ENCODE measurements at places on chromosomes 2 and 18. TPM values are rescaled to one million over a fixed set of nuclear protein-coding genes. Genes with fewer than 3 reads are reported as not detected.
A peak's percentile ranks its signal among the peaks of the same experiment; 100 is the strongest.

GRCh38 chr18:79519751-79520477, 124.2 kb downstream of the NFATC1 start:
- H3K36me3 ChIP-seq, result no peaks in the 10 kb centered on the region
- DNase-seq, result no peak
- H3K27ac ChIP-seq, result no peak overlapping the region
- no peaks in the 10 kb centered on the region for H3K4me1 ChIP-seq
- no peak overlapping the region for H3K4me3 ChIP-seq

DNA sequence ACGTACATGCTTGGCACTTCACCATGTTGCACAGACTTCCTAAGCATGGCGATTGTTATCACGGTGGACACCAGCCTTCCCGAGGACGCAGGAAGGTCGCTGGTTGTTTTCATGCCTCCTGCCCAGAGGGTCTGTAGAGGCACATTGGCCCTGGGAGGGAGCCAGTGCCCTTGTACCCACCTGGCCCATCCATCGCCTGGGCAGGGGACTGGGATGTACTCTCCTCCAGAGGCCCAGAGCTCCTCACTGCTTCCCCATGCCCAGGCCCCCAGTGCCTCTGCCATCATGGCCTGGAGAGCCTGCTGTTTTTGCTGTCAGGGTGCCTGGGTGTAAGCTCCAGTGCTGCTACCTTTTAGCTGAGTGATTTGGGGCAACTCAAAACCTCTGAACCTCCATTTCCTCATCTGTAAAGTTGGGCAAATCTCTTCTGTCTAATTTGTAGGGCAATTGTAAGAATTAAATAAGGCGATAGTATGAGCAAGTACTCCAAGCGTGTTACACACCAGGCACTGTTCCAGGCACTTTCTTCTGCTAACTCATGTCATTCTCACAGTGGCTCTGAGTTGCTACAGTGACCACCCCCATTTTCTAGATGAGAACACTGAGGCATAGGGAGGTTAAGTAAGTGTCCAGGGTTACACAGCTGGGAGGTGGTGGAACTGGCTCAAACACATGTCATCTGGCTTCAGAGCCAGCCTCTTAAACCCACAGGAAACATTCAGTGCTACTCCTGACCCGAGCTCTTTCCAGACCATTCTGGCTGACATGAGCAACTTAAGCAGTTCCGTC, 45.3 kb downstream of the GREB1 start:
- no peaks in the 10 kb centered on the region for H3K27me3 ChIP-seq
- H3K4me1 ChIP-seq, result peaks cover 3% of the 10 kb centered on the region
- H3K4me3 ChIP-seq, result no peak overlapping the region
- DNase-seq, result no peak
- H3K36me3 ChIP-seq, result no peaks in the 10 kb centered on the region
- no peak overlapping the region for H3K27ac ChIP-seq

GRCh38 chr2:239349453-239350135, 51.2 kb downstream of the HDAC4 start:
- H3K4me1 ChIP-seq, result no peaks in the 10 kb centered on the region
- no peak overlapping the region for H3K27ac ChIP-seq
- DNase-seq, result no peak
- no peak overlapping the region for H3K4me3 ChIP-seq
- H3K27me3 ChIP-seq, result no peaks in the 10 kb centered on the region

- no peaks in the 10 kb centered on the region for H3K36me3 ChIP-seq
- no peak overlapping the region for H3K4me3 ChIP-seq
- no peaks in the 10 kb centered on the region for H3K27me3 ChIP-seq
- H3K4me1 ChIP-seq, result no peaks in the 10 kb centered on the region
- no peak overlapping the region for H3K27ac ChIP-seq
Observed at GRCh38 chr2:166765141-166765540, 123.1 kb upstream of the XIRP2 start.

DNA sequence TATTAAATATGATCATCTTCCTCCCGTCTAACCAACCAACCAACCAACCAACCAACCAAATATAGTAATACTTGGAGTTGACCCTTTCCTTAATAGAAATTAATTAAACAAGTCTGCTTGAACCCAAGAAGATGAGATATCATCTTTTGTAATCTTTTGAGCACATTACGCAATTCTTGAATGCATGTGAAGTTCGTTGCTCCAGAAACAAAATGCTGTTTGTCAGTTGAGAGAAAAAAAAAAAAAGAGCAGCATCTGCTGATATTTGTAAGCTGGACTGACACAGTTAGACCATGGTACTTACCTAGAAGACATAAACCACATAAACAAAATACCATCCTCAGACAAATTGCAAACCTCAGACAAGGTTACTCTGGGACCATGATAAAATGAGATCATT, 9.2 kb upstream of the SERPINB2 start:
- H3K4me1 ChIP-seq, result peaks cover 13% of the 10 kb centered on the region
- H3K27ac ChIP-seq, result no peak overlapping the region
- no peak overlapping the region for H3K4me3 ChIP-seq
- H3K36me3 ChIP-seq, result no peaks in the 10 kb centered on the region
- H3K27me3 ChIP-seq, result no peaks in the 10 kb centered on the region

- no peak overlapping the region for H3K27ac ChIP-seq
- H3K4me3 ChIP-seq, result no peak overlapping the region
- H3K36me3 ChIP-seq, result no peaks in the 10 kb centered on the region
- DNase-seq, result peak; percentile 57
- no peaks in the 10 kb centered on the region for H3K27me3 ChIP-seq
Observed at GRCh38 chr2:1134629-1135028, 184.0 kb downstream of the SNTG2 start.

GRCh38 chr2:65786007-65786717, 353.8 kb upstream of the SPRED2 start:
- H3K4me1 ChIP-seq, result no peaks in the 10 kb centered on the region
- H3K27me3 ChIP-seq, result no peaks in the 10 kb centered on the region
- no peak overlapping the region for H3K27ac ChIP-seq
- no peak overlapping the region for H3K4me3 ChIP-seq

DNA sequence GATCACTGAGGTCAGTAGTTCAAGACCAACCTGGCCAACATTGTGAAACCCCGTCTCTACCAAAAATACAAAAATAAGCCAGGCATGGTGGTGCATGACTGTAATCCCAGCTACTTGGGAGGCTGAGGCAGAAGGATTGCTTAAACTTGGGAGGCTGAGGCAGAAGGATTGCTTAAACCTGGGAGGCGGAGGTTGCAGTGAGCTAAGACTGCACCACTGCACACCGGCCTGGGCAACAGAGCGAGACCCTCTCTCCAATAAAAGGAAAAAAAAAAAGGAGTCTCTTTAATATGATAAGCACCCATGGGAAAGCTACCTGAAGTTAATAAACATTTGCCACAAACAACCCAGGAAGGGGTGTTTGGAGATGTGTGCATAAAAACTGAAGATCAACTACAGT, 2.6 kb downstream of the STRN start:
- no peak overlapping the region for H3K4me3 ChIP-seq
- no peaks in the 10 kb centered on the region for H3K27me3 ChIP-seq
- no peak overlapping the region for H3K27ac ChIP-seq
- peaks cover 17% of the 10 kb centered on the region for H3K4me1 ChIP-seq

- DNase-seq, result no peak
- no peak overlapping the region for H3K4me3 ChIP-seq
- H3K27me3 ChIP-seq, result peaks cover 11% of the 10 kb centered on the region
- H3K27ac ChIP-seq, result no peak overlapping the region
- no peaks in the 10 kb centered on the region for H3K36me3 ChIP-seq
Observed at GRCh38 chr2:176652300-176653182, 383.3 kb downstream of the MTX2 start.

DNA sequence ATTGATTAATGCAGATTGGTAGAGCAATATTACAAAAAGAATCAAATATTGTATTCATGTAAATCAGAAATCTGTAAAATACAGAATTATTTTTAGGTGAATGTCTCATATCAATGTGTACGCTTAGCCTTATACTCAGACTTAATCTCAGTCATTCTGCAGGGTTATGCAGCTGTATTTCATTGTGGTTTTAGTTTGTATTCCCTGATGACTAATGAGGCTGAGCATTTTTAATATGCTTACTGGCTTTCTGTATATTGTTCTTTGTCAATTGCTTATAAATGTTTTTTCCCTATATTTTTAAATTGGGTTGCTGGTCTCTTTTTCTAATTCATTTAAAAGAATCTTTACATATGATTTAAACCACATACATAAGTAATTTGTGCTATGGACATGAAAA, 50.1 kb downstream of the CDH19 start:
- no peaks in the 10 kb centered on the region for H3K27me3 ChIP-seq
- DNase-seq, result no peak
- H3K27ac ChIP-seq, result no peak overlapping the region
- no peak overlapping the region for H3K4me3 ChIP-seq
- no peaks in the 10 kb centered on the region for H3K36me3 ChIP-seq

DNA sequence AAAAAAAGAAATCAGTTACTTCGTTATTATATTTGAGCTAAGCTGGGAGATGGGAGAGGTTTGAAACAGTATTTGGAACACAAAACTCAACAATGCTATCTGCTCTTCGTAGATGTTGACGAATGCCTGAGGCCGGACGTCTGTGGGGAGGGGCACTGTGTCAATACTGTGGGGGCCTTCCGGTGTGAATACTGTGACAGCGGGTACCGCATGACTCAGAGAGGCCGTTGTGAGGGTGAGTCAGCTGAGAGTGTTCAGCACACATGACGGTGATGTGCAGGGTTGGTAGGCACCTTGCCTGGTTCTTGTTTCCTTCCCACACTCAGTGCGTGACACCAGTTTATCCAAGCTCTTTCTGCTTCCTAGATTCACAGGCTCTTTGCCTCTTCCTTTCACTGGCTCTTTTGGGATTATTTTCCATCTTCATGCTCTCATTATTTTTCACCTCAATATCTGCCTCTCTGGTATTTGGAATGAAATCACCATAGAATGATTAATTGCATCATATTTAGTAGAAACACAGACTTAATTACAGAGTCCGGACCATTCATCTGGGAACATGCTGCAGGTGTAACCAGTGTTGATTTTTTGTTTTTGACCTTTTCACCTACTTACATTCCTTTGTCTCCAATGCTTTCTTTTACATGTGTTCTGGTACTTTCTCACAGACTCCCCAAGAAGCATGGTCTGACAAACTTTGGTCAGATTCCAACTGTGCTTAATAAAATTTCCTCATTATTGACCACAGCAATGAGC, 200.6 kb upstream of the RASGRP3 start:
- no peak overlapping the region for H3K4me3 ChIP-seq
- no peaks in the 10 kb centered on the region for H3K4me1 ChIP-seq
- no peak for DNase-seq
- no peak overlapping the region for H3K27ac ChIP-seq
- H3K27me3 ChIP-seq, result no peaks in the 10 kb centered on the region

- no peaks in the 10 kb centered on the region for H3K36me3 ChIP-seq
- no peaks in the 10 kb centered on the region for H3K27me3 ChIP-seq
Observed at GRCh38 chr18:73696698-73697097, 450.9 kb downstream of the FBXO15 start.

- DNase-seq, result no peak
- no peaks in the 10 kb centered on the region for H3K36me3 ChIP-seq
- H3K27ac ChIP-seq, result peak overlapping the region; percentile 9
- peaks cover 29% of the 10 kb centered on the region for H3K4me1 ChIP-seq
Observed at GRCh38 chr2:118118479-118118878, 30.2 kb downstream of the INSIG2 start.

- no peak overlapping the region for H3K27ac ChIP-seq
- no peak for DNase-seq
- no peaks in the 10 kb centered on the region for H3K4me1 ChIP-seq
- H3K4me3 ChIP-seq, result no peak overlapping the region
- H3K27me3 ChIP-seq, result no peaks in the 10 kb centered on the region
Observed at GRCh38 chr2:119932809-119933208, 80.1 kb upstream of the EPB41L5 start.

- H3K27me3 ChIP-seq, result no peaks in the 10 kb centered on the region
- no peak overlapping the region for H3K27ac ChIP-seq
- H3K36me3 ChIP-seq, result no peaks in the 10 kb centered on the region
- H3K4me1 ChIP-seq, result no peaks in the 10 kb centered on the region
- DNase-seq, result no peak
Observed at GRCh38 chr2:201866643-201867473, 60.5 kb downstream of the CDK15 start.

DNA sequence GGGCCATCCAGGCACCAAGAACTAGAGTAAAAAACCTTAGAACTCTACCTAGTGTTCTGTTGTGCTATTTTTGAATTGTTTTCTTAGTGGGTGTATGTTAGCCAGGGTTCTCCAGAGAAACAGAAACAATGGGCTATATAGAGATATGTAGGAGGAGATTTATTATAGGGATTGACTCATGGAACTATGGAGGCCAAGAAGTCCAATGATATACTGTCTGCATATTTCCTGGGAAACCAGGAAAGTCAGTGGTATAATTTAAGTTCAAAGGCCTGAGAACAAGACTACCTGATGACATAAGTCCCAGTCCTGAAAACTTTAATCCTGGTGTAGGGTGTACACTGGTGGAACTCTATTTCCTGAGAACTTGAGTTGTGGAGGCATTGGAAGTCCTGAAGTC, 108.7 kb upstream of the ACVR1 start:
- H3K27ac ChIP-seq, result no peak overlapping the region
- no peak overlapping the region for H3K4me3 ChIP-seq

Gene REG1B
- polyA plus RNA-seq, result not detected

Gene FAM228A
- 1.0 TPM for polyA plus RNA-seq

Gene FAM110C
- polyA plus RNA-seq, result 7.9 TPM

Gene PLGLB1
- 24.2 TPM for polyA plus RNA-seq

Gene PPP1R1C
- polyA plus RNA-seq, result 3.2 TPM

Gene FEV
- not detected for polyA plus RNA-seq

Gene CHRNA1
- 0.61 TPM for polyA plus RNA-seq

Gene GKN1
- not detected for polyA plus RNA-seq

Gene SYT4
- 0.73 TPM for polyA plus RNA-seq

Gene SULT1C4
- 91.4 TPM for polyA plus RNA-seq

Gene MTCL1
- 16.0 TPM for polyA plus RNA-seq

Data from left lung (tissue), 14 donors.